ENCODE measurements at places on chromosomes 13 and 19.

DNA sequence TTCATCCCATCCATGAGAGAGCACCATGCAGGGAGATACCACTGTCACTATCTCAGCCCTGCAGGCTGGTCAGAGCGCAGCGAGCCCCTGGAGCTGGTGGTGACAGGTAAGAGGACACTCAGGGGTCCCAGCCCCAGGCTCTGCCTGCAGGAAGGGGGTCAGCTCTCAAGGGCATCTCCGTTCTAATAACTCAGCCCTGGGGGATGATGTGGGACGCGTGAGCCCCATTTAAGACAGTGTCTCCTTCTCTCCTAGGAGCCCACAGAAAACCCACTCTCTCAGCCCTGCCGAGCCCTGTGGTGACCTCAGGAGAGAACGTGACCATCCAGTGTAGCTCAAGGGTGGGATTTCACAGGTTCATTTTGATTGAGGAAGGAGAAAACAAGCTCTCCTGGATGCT, 15.5 kb upstream of the KIR3DL3 start:
- DNase-seq, result no peak

GRCh38 chr13:26653310-26653709, 95.8 kb downstream of the WASF3 start:
- no peak for DNase-seq

DNA sequence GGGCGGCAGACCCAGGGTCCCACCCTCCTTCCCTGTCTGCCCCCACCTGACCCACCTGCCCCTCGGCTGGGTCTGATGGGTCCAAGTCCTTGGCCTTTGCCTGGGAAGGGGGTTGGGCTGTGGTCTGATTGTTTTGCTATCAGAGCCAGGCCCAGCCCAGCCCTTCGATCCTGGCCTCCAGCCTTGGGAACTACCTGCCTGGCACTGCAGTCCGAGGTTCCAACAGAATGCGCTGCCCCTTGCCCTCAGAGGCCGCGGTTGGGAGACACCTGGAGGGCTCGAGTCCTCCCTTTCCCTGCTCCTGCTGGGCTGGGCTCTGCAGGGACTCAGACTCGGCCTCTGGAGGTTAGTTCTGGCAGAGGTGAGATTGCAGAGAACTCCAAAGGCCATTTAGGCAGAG, 1.6 kb downstream of the CCL25 start:
- no peak for DNase-seq

GRCh38 chr13:112963641-112964040, 5.4 kb upstream of the MCF2L start:
- DNase-seq, result no peak

- DNase-seq, result no peak
Measured at GRCh38 chr13:110156301-110157049, 150.5 kb downstream of the COL4A1 start.

DNA sequence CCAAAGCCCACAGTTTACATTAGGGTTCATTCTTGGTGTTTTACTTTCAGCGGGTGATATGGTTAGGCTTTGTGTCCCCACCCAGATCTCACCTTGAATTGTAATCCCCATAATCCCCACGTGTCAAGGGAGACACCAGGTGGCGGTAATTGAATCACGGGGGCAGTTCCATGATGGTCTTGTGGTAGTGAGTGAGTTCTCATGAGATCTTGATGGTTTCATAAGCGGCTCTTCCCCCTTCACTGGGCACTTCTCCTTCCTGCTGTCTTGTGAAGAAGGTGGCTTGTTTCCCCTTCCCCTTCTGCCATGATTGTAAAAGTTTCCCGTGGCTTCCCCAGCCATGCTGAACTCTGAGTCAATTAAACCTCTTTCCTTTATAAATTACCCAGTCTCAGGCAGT, 12.0 kb downstream of the FPR2 start:
- no peak for DNase-seq

GRCh38 chr13:96768524-96768923, 225.8 kb downstream of the OXGR1 start:
- DNase-seq, result no peak

- DNase-seq, result no peak
Measured at GRCh38 chr19:1102407-1103131, 1.2 kb upstream of the GPX4 start.

DNA sequence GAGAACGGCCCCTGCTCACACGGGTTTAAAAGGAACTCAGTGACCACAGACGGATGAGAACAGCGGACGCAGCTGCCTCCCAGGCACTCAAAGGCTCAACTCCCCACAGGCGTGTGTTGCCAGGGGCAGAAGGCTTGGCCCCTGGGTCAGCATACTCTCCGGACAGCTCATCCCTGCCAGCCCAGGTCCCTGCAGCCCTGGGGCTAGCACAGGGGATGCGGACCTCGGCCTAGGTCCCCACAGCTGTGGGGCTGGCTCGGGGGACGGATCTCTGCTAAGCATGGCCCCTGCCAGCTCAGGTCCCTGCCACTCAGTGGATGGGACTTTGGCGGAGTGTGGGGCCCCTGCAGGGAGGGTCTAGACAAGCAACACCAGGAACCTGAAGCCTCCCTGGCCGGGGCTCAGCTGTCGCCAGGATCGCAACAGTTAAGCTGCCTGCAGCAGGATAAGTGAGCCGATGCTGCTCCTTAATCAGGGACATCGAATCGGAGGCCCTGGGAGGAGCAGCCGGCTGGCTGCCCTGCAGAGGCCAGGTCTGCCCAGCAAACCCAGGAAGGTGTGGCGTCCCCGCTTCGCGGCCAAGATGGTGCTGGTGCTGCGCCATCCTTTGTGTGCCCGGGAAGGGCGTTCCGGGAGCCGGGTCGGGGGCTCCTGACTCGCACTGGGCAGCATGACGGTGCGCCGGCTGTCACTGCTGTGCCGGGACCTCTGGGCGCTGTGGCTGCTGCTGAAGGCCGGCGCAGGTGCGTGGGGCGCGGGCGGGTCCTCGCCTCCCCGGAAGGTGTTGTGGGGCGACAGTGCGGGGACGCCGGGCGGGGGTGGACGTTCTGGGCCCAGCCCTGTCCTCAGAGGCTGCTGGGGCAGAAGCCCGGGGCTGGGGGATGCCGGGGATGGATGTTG, 32.5 kb downstream of the MCF2L start:
- DNase-seq, result no peak

GRCh38 chr13:44976949-44977583, 12.2 kb downstream of the NUFIP1 start:
- no peak for DNase-seq

DNA sequence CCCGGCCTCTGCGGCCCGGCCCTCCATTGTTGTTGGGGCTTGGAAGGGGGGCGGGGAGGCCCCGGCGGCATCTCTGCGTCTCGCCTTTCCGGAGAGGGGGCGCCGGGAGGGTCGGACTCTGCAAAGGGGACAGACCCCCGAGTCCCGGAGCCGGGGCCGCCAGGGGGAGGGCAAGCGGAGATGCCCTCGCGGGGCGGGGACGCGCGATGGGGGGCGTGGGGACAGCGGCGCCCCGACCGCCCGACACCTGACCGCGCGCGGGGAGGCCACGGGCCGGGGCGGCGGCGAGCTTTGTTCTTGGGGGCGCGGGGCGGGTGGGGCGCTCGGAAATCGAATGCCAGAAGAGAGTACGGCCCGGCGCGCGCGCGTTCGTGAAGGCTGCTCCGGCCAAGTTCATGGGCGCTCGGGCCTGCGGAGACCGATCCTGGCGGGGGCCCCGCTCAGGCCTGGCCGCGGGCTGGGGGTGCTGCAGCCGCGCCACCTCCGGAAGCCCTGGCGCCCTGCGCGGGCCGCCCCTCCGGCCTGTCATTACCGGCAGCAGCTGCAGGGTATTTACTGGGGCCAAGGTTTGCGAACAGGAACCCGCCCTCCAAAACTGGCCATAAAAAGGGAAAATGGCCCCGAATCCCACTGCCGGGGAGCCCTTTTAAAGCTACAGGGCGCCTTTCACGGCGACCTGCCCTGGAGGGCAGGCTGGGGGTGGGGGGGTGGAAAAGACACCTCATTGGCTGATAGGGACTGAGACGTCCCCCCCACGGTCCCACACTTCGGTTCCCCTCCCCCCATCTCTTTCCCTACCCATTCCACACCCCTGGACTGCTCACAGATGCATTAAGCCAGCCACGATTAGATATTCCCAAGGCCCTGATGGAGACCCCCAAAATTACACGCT, 11.1 kb upstream of the NANOS3 start:
- DNase-seq, result no peak

- DNase-seq, result no peak
Measured at GRCh38 chr19:440391-441212, 20.2 kb downstream of the SHC2 start.

DNA sequence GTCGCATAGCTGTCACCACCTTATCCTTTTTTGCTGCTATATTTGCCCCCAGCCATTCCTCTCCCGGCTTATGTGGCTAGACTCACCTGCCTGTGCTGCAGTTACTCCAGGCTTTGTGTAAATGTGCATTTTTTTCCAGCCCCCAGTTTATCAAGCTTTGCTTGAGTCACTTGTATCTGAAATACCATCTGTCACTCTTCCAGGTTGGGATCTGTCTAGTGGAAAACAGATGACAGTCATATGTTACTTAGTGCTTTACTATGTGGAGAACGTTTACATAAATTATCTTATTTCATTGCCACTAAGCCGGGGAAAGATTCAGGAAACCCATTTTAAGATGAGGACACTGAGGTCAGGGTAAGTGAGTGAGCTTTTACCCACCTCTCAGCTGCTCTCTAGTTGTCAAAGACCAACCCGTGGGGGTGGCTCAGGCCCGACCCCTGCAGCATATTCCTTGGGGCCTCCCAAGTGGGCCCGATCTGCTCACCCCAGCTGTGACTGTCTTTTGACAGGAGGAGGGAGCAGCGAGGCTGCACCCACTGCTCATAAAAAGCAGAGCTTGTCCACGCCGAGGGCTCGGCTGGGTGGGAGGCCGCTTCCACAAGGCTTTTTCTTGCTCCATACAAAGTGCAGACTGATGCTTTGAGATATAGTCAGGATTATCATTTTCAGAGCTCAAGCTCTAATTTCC, 7.2 kb downstream of the GJB2 start:
- no peak for DNase-seq

DNA sequence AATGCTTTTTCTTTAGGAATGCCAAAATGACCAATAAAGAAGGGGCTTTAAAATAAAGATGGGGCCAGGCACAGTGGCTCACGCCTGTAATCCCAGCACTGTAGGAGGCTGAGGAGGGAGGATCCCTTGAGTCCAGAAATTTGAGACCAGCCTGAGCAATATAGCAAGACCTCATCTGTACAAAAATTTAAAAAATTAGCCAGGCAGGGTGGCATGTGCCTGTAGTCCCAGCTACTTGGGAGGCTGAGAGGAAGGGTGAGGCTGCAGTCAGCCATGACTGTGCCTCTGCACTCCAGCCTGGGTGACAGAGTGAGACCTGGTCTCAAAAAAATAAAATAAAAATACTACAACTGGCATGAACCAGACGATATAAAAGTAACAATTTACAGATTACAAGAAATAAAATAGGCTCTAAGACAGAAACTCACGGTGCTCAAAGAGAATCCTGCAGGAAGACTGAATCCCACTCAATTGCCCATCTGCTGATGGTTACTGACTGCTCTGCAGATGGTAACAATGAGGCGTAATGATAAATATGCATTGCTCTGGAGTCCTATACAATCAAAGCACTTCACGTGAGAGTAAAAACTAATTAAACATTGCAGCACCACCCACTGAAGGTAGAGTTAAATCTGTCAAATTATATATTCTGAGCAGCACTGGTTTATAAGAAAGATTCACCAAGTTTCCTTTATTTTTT, 93.2 kb downstream of the LHFPL6 start:
- DNase-seq, result no peak

- DNase-seq, result no peak
Measured at GRCh38 chr13:109785141-109785891, 1.1 kb downstream of the IRS2 start.

DNA sequence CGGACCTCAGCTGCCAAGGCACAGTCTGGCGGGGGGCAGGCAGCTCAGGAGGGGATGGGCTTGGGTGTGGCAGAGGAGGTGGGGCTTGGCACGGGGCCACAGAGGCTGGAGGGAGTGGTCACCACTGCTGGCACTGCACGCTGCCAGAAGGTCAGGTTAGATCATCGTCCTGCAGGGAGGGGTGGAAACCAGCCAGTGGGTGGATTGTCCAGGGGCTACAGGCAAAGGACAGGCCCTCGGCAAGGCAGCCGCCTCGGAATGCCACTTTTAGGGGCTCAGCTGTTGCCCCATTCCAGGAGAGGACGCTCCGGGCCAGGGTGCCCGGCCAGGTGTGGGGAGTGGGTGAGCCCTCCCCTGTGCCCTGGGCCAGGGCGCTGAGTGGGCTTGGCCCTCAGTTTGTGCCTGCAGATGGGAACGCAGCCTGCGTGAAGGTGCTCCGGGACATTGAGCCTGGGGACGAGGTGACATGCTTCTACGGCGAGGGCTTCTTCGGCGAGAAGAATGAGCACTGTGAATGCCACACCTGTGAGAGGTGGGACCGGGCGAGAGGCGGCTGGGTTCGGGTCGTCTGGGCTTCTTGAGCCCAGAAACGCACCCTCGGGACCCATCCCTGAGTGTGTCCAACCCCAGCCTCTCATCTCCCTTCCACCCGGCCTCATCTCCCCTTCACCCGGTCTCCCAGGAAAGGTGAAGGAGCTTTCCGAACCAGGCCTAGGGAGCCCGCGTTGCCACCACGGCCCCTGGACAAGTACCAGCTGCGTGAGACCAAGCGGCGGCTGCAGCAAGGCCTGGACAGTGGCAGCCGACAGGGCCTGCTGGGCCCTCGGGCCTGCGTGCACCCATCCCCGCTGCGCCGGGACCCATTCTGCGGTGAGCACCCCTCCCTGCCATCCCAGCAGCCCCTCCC, 6.4 kb downstream of the KMT5C start:
- no peak for DNase-seq

- no peak for DNase-seq
Measured at GRCh38 chr19:33064458-33064791, 263 bp downstream of the RHPN2 start.

- no peak for DNase-seq
Measured at GRCh38 chr13:50456111-50456510, 387.4 kb downstream of the DLEU7 start.

- no peak for DNase-seq
Measured at GRCh38 chr19:52963247-52963618, 552 bp upstream of the ZNF816 start.

DNA sequence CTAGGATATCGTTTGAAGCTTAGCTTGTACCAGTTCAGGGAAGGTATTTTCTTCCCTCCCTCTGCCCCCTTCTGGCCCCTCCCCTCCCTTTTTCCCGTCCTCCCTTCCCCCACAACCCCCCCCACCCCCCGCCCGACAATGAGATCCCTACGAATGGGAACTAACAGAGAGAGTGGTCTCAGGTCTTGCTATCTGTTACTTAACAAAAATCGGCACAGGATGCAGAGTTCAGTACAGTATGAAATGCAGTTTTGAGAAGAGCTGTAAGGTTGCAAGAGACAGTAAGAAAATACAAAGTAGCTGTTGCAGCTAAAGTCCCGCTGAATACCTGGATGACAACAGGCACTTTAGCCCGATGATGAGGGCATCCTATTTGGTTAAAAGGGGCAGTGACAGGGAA, 3.1 kb upstream of the DACH1 start:
- no peak for DNase-seq

DNA sequence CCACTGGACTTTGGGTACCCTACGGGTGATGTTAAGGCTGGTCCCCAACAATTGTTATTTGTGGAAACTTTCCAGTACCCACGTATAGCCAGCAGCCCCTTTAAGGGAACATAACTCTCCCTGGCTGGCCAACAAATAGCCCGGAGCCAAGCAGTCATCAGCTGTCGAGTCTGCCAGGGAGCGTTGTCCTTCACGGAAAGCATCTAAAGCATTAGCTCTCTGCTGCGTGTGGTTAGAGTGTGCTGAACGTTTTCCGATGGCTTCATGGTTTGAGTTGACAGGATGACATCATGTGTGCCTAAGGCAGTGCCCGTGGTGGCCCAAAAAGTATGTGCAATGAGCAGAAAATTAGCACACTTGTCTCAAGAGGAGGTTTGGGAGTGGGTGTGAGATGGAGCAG, 3.3 kb upstream of the ZNF556 start:
- DNase-seq, result no peak

Measured in stimulated activated CD8-positive, alpha-beta memory T cell treated with anti-CD3 and anti-CD28 coated beads, Interleukin-4, amount 100 ng/mL, for 1 hour (primary cell).